Stomach (tissue), 19 donors: ENCODE measurements at places on chromosomes 7 and 10. TPM values are rescaled to one million over a fixed set of nuclear protein-coding genes. Genes with fewer than 3 reads are reported as not detected.

GRCh38 chr7:36600869-36601530 is 123.3 kb downstream of the AOAH start:
- peak; percentile 62 for DNase-seq

- DNase-seq: no peak
These were observed 8.5 kb upstream of the PAX2 start for GRCh38 chr10:100736809-100737354.

DNA sequence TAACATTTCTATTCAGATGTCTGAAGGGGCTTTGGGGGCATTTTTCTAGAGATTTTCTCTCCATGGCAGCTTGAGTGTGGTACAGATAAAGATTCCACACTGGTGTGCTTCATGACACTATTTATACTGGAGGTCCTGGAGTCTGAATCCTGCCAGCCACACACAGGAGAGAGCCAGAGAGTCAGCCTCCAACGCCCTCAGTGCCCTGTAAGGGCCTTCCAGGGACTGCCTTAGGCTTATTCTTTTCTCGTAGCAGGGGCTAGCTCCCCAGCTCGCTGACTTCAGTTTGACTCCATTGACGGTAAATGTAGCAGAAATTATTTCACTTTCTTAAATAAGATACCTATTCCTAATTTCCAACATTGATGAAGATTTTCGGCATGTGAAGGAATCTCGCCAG is 100.9 kb downstream of the VSTM2A start:
- no peak for DNase-seq

- DNase-seq: no peak
These were observed 24.7 kb upstream of the GRID1 start for GRCh38 chr10:86391236-86391840.

GRCh38 chr10:119221201-119221600 is 13.8 kb downstream of the GRK5 start:
- no peak for DNase-seq

DNA sequence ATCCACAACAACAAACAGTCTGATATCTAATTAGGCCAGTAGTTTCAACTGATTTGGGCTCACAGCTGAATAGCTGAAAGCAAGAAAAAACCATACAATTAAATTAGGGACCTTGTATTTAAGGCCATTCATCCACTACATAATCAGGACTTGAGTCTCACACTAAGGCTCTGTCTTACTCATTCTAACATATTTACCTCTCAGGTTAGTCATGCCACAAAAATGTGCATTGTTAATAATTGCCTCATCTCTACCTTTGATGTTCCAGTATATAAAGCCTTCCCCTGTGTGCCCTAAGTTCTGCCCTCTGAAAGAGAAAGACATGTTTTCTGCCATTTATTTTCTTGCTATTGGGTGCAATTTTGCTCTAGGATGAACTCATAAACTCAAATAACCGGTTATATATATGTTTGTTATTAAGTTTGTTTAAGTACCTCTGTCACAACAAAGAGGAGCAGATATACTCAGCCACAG is 5.3 kb upstream of the C1GALT1 start:
- DNase-seq: peak; percentile 76

- no peak for DNase-seq
These were observed 6.0 kb downstream of the SHH start for GRCh38 chr7:155806096-155806871.

GRCh38 chr7:50564640-50565558 is at the start of gene DDC:
TSS of gene DDC (minus strand) at chr7:50565405. CDS start at chr7:50544085, 21,320 bp downstream.
- DNase-seq: no peak

GRCh38 chr10:29736366-29737073 is 101.7 kb upstream of the SVIL start:
- DNase-seq: peak; percentile 67

- no peak for DNase-seq
These were observed 1.7 kb downstream of the GRM8 start for GRCh38 chr7:127251036-127251464.

DNA sequence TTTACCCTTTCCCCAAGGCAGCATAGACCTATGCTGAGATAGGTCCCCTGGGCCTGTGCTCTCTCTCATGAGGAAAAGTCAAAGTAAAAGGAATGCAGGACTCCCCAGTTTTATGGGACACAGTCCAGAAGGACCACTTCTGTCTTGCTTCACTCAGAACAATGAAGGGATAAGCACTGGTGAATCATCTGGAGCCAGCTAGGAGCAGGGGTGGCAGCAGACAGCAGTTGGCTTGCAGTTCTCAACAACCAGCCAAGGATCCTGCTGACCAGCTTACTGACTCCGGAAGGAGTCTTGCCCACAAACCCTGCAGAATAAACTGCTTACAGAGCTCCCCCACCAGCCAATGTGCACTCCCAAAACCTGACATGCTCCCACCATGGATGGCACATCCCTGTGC is 152.1 kb upstream of the GHITM start:
- no peak for DNase-seq

GRCh38 chr7:2660359-2661095 is 27.5 kb upstream of the AMZ1 start:
- DNase-seq: no peak

- DNase-seq: no peak
These were observed 336.8 kb downstream of the TFEC start for GRCh38 chr7:115693779-115694178.

DNA sequence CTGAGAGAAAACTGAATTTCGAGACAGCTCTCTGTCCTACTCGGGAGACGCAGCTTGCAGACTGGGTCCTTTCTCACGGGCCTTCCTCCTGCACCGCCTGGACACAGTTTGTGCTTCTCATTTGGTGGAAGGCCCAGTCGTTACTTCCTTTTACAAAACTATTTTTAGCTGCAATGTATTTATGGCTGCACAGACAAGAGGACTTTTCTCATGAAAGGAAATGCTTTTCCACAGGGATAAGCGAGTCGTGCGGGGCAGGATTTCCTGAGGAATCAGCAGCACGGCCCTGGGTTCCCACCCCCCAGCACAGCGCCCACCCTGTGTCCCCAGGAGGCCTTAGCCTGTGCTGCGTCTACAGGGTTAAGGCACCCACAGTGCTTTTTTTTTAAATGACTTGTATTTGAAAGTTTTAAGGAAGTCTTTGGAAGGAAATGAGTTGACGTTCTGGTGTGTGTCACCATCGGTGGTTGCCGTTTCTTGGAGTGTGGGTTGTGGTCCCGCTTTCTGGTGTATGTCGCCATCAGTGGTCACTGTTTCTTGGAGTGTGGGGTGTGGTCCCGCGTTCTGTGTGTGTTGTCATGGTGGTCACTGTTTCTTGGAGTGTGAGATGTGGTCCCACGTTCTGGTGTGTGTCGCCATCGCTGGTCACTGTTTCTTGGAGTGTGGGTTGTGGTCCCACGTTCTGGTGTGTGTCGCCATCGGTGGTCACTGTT is 50.9 kb downstream of the INPP5A start:
- DNase-seq: peak; percentile 74

DNA sequence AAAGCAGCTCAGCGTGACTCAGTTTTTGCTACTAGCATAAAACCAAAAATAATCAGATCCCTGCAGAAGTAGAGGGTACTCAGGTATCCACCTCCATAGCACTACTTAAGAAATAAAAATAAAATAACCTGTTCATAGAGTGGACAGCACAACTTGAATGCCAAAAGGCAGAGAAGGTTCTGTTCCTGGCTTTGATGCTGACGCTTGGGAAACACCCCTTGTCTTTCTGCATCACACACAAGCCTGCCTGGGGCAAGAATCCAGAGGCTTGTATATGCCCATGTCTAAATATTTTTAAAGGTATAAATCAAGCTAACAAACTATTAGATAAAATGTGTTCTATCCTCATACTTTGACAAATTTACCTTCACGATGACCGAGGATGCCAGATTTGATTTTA is 207.3 kb downstream of the KIAA1217 start:
- DNase-seq: no peak

DNA sequence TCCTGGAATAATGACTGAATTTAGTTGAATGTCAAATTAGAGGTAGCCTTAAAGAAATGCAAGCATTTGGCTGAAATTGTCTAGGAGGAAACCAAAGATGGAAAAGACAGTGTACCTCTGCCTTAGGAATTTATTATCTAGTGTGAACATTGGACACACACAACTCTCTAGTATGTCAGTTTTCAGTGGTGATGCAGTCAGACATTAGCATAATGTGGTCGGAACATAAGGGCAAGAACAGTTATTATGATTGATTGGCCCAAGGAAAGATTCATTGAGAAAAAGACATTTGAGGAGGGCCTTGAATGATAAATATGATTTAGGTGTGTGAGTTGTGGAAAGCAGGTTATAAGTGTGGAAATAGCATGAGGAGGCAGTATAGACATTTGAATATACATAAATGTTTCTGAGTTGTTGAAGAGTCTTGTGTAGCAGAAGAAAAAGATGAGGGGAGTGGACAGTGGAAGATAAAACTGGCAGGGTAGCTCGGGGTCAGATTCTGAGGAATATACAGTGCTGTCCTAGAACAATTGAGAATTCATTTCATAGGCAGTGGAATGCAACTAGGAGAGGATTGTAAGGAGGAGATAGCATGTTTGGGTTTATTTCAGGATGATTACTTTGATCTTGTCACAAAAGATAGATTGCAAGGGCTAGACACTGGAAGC is 414.7 kb downstream of the SUGCT start:
- no peak for DNase-seq

DNA sequence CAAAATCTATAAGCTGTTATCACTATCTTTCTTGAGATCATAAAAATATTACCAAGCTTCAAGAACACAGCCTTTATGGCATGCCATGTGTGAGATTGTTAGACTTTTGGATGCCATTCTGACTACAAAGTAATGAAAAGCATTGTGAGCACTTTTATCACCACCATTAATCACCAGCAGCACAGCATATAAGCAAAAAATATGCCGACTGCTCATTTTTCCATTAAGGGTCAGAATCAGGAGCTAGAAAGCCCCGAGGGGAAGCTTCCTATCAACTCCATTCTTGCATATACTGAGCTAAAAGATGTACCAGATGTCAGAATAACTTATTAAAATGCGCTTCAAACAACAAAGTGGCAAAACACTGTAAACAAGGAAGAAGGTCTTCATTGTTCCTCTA is 114.3 kb downstream of the LMBR1 start:
- peak; percentile 5 for DNase-seq

- no peak for DNase-seq
These were observed 119.7 kb downstream of the ARID5B start for GRCh38 chr10:62021128-62021665.

DNA sequence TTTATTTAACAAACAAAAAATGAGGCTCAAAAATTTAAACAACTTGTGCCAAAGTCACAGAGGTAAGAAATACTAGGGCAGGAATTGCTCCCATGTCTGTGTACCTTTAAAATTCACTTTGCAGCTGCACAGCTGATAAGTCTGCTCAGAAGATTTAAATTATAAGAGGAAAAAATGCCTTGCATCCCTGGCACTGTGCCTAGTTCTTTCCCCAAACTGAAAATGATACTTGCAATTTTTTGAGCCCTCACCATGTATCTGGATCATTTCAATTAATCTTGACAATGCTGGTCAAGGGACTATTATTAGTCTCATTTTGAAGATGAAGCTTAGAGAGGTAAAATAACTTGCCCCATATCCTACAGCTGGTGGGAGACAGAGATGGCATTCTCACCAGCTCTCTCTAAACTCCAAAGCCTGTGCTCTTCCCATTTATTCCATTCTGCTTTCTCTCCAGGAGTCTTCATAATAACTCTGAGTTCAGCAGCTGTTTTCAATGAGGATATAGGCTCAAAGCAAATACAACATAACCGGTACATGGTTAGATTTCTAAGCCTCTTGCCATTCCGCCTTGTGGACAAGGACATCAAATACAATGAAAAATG is 350.5 kb upstream of the LRRTM3 start:
- DNase-seq: no peak

DNA sequence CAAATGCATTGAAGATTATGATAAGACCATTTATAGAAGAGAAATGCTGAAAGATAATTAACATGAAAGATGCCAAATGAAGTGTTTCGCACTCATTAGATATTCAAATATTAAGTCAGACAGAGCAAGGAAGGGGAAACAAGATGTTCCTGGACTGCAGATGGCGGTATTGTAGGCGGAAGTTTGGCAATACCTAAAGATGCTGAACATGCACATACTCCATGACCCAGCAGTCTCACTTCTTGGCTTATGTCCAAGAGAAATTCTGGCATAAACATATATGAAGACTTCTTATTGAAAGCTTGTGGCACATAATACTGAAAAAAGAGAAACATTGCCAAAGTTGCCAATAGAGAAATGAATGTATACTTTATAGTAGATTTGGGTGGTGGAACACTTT is 325.4 kb upstream of the SEMA3C start:
- no peak for DNase-seq

GRCh38 chr10:79424221-79425073 is 21.0 kb downstream of the ZCCHC24 start:
- peak; percentile 86 for DNase-seq

- no peak for DNase-seq
These were observed 130.8 kb upstream of the TCF7L2 start for GRCh38 chr10:112819231-112819630.

GRCh38 chr10:5323446-5323845 is 41.3 kb upstream of the UCN3 start:
- DNase-seq: no peak

- DNase-seq: no peak
These were observed 104.4 kb upstream of the ANLN start for GRCh38 chr7:36285276-36285675.

DNA sequence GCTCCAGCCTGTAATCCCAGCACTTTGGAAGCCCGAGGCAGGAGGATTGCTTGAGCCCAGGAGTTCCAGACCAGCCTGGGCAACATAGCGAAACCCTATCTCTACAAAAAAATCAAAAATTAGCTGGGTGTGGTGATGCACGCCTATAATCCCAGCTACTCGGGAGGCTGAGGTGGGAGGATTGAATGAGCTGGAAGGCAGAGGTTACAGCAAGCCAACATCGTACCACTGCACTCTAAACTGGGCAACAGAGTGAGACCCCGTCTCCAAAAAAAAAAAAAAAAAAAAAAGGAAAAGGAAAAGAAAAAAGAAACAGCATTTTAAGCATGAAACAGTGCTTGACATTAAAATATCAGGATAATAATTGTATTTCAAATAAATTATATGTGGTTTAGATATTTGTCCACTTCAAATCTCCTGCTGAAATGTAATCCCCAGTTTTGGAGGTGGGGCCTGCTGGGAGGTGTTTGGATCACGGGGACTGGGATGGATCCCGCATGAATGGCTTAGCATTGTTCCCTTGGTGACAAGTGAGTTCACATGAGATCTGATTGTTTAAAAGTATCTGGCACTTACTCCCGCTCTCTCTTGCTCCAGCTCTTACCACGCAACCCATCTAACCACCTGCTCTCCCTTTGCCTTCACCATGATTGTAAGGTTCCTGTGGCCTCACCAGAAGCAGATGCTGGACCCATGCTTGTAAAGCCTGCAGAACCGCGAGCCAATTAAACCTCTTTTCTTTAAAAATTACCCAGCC is 103.4 kb downstream of the SRPK2 start:
- DNase-seq: no peak

GRCh38 chr7:39164887-39165286 is 187.2 kb downstream of the POU6F2 start:
- no peak for DNase-seq

- DNase-seq: no peak
These were observed 9.5 kb downstream of the VTI1A start for GRCh38 chr10:112456533-112456932.

Gene DGKI
- polyA plus RNA-seq: not detected

Gene BPGM
- 13.0 TPM for polyA plus RNA-seq

Gene AOAH
- polyA plus RNA-seq: 4.3 TPM

Gene PAOX
- 10.3 TPM for polyA plus RNA-seq

Gene TSPAN33
- 5.4 TPM for polyA plus RNA-seq

Gene ORC5
- polyA plus RNA-seq: 6.7 TPM

Gene KLF14
- polyA plus RNA-seq: not detected
